EL (cell line): ENCODE measurements at places on chromosomes 11 and 22.
A peak's percentile ranks its signal among the peaks of the same experiment; 100 is the strongest.

DNA sequence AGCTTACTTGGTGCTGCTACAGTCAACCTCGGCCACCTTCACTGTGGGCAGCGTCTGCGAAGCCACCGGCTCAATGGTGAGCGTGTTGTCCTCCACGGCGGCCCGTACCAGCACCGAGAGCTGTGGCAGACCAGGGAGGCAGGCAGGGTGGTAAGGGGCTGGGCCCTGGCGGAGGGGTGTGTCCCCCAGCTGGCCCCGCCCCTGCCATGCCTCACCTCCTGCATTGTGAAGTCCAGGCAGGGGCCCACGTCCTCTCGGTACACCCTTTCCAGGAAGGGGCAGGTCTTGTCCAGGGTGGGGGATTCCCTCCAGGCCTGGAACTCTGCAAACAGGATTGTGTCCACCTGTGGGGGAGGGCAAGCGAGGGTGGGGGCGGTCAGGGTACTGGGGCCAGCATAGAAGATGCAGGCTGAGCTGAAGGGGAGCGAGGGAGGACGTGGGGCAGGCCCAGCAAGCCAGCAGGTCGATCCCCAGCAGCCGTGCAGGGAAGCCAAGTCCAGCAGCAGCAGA, 12.8 kb downstream of the RAB3IL1 start:
- no peak for DNase-seq

DNA sequence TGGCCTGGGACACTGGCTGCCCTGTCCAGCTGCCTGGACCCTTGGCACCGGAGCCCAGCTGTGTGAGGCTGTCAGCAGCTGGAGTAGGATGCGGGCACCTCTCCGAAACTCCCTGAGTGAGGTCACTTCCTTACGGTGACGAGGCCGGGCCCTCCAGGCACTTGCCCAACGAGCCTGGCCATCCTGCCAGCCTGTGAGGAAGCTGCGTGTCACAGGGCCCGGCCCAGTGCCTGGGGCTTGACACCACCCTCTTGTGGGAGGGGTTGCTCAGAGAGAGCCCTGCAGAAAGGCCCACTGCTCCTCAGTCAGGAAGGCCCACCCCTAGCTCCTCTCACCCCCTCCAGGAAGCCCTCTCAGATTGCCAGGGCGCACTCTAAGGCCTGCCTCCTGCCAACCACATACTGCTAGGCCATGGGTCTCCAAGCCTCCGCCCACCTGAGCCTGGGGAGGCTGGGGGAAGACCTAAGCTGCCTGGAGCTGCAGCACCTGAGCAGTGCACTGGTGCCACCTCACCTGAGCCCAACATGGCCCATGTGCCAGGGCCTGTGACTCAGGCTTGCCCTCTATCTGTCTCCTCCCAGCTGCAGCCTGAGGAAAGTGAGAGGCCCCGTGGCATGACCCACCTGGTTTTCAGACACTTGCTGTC, 4.3 kb upstream of the PHLDA2 start:
- peak; percentile 95 for DNase-seq

DNA sequence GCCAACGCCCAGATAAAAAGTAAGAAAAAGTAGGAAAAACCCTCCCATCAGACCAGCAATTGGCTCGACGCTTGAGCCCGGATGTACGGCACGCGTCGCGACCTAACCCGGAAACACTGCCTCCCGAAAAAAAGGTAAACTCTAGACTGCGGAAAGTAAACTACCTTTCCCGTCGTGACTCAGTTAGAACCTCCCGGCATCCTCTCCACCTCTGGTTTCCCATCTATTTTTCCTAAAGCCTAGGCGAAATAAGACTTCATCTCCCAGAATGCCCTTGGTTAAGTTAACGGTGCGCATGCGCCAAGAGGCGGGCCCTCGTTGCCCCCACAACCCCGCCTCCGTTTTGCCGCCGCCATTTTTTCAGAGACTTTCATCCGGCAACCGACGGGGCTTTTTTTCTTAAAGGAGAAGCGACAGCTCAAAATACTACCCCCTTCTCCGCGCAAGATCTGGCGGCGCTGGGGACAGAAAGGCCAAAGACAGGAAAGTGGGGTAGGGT, 678 bp upstream of the ZFP91 start:
- peak; percentile 98 for DNase-seq

GRCh38 chr11:20397281-20397680, 9.8 kb downstream of the PRMT3 start:
- DNase-seq: peak; percentile 45

GRCh38 chr22:31626427-31627150, 35.4 kb downstream of the PISD start:
- DNase-seq: no peak

DNA sequence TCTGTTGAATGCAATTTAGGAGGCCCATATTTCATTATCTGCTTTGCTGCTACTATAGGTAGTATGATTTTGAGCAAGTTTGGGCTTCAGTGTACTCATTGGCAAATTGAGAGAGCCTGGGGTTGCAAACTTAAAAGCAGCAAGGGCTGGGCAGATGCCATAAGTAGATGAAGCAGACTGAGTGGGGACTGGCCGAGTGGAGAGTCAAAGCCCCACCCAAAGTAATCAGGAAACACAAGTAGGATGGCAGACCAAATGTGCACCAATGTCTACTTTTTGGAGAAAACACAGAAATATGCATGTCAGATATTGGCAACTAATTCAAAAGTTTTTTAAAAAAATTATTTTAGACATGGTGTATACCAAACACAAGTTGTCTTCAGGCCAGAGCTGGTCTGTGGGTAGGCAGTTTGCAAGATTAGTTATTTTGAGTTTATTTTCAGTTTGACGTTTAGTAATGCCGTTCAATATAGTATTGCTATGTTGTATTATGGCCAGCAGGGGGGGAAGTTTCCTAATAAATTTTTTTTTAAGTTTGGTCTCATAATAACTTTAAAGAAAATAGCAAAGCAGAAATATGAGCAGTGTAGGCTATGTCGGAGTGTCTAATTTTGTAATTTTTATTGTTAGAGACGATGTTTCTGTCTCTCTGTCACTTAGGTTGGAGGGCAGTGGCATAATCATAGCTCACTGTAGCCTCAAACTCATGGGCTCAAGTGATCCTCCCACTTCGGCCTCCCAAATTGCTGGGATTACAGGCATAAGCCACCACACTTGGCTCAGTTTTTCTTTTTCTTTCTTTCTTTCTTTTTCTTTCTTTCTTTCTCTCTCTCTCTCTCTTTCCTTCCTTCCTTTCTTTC, 105.1 kb downstream of the HIPK3 start:
- DNase-seq: peak; percentile 58

- no peak for DNase-seq
Observed at GRCh38 chr22:24418786-24419474, 8.5 kb upstream of the ADORA2A start.

- DNase-seq: no peak
Observed at GRCh38 chr11:5691964-5692361, 2.4 kb downstream of the TRIM22 start.

DNA sequence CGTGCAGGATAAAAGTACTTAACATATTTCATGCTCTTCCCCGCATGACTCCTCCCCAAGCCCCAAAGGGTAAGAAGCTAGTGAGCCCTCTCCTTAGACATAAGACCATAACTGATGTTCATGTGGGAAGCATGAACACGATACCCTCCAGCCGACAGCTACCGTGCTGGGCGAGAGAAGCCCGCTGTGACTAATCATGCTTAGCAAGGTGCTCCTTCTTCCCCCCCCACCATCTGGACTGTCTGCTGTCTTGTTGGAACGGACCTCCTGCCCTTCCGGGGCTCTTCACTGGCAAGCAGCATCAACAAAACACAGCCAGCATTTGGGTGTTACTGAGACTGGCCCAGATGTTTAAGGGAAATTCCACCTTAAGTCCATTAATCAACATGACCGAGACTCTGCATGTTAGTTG, 200.6 kb downstream of the DBX1 start:
- no peak for DNase-seq

GRCh38 chr22:47190957-47191670, 428.7 kb downstream of the TBC1D22A start:
- no peak for DNase-seq

- DNase-seq: peak; percentile 96
Observed at GRCh38 chr11:124900464-124900863, 2.8 kb upstream of the ROBO4 start.

- DNase-seq: no peak
Observed at GRCh38 chr11:59365232-59366018, 6.7 kb downstream of the OR5AN1 start.

- no peak for DNase-seq
Observed at GRCh38 chr11:47259232-47259977, 1.6 kb downstream of the NR1H3 start.

GRCh38 chr11:123525097-123525496, 95.0 kb downstream of the GRAMD1B start:
- DNase-seq: no peak

DNA sequence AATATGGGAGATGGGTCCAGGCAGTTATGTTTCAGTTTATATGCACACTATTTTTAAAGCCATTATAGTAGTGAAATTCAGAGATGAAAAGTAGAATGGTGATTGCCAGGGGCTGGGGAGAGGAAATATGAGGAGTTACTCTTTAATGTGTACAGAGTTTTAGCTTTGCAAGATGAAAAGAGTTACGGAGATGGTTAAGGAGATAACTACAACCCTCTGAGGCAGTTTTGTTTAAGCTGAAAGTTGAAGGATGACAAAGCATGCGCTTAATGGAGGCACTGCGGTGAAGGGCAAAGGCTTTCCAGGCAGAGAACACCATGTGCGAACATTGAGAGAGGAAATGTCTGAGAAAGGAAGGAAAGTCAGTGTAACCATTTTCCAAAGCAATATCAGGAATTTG, 18.2 kb upstream of the BMAL1 start:
- no peak for DNase-seq

- DNase-seq: no peak
Observed at GRCh38 chr11:78737891-78738290, 163.2 kb upstream of the NARS2 start.

GRCh38 chr11:62556108-62556874, 9.7 kb upstream of the AHNAK start:
- peak; percentile 98 for DNase-seq

- no peak for DNase-seq
Observed at GRCh38 chr11:94595076-94595475, 27.9 kb downstream of the PIWIL4 start.

DNA sequence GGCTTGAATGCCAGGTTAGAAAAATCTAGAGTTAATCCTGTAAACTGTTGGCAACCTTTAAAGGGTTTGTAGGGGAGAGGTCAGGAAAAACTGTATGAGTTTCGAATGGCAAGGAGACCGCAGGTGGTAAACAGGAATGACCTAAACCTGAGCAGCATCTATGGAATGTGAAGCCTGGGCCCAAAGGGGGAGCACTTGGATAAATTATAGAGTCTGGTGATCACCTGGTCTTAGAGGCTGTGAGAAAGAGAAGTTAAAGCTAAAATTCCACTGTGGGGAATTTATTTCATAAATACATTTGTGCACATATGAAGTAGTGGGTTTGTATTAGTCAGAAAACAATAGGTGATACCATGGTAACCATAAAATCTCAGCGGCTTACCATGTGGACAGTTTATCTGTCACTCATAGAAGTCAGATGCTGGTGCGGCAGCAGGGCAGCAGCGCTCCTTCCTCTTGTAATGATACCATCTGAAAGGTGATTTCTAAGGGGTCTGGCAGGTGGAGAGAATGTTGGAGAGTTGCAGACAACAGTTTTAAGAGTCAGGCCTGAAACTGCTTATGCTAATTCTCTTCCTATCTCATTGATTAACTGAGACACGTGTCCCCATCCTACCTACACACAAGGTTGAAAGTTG, 1104.4 kb upstream of the CCDC90B start:
- DNase-seq: no peak

DNA sequence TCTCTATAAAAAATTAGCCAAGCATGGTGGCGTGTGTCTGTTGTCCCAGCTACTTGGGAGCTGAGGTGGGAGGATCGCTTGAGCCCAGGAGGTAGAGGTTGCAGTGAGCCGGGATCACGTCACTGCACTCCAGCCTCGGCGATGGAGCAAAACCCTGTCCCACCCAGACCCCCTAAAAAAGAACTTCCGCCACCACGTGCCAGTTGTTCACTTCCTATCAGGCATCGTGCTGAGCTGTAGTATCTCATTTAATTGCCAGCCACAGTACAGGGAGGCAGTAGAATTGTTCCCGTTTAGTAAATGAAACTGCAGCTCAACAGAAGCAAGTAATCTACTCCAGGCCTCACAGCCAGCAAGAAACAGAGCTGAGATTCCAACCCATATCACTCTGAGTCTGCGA, 3.0 kb upstream of the TMEM132A start:
- no peak for DNase-seq

DNA sequence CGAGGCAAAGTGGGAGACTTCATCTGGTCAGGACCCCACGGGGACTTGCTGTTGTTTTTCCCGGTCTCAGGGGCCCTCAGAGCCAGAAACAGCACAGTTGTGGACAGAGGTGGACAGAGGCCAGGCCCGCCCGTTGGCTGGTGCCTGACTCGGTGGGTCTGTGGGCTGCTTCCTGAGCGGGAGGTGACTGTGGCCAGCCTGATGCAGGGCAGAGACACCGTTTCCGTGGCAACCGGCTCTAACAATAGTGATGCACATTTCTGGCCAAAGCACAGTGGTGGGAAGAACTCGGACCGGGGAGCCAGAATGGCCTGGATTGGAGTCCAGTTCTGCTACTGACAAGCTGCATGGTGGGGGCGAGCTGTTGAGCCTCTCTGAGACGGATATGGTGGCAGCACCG, 58.7 kb upstream of the ATXN10 start:
- no peak for DNase-seq

DNA sequence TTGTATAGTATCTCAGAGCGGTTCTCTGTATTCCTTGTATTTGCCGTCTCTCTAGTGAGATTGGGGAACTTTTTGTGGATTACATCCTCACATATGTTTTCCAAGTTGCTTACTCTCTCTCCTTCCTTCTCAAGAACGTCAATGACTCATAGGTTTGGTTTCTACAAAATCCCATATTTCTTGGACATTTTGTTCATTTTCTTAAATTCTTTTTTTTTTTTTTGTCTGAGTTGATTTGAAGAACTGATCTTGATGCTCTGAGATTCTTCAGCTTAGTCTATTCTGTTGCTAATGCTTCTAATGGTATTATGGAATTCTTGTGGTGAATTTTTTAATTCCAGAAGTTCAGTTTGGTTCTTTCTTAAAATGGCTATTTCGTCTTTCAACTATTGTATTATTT, 28.4 kb upstream of the SLN start:
- DNase-seq: no peak

DNA sequence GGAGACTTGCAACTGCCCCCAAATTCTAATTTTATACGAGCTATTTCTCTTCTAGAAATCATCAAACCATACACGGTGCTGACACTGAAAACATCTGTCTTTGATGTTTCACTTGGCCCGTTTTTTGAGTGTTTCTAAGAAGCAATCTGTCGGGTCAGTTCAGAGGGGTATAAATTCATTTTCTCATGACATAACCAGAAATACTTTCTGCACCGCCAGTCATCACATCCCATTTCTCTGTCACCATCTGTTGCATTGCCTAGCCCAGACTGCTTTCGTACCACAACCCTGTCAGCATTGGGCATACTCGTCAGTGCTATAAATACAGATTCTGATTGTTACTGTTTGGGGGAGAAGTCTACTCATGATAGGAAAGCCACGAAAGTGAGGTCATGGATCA, 63.1 kb upstream of the CCDC90B start:
- DNase-seq: no peak

- no peak for DNase-seq
Observed at GRCh38 chr11:11808992-11809615, 32.7 kb upstream of the USP47 start.
